Globus pallidus (tissue), 1 donor: ENCODE measurements at places on chromosomes 1 and 21.

DNA sequence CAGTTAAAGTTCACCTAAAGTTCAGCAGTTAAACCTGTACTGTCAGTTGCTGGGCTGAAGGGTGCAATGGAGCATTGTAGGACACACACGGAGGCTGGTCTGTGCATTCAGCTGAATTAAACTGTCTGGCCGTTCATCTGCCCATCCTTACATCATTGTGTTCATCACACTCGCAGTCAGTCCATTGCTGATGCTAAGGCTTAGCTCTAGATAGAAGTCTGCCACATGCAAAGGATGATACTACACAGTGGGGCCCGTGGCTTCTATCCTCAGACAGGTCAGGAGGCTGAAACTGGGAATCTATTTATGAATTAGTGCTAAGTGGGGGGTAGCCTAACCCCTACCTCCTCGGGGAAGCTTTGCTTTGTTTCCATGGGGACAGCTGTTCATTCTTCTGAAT lies 60.4 kb downstream of the CNIH3 start:
- DNase-seq: no peak

DNA sequence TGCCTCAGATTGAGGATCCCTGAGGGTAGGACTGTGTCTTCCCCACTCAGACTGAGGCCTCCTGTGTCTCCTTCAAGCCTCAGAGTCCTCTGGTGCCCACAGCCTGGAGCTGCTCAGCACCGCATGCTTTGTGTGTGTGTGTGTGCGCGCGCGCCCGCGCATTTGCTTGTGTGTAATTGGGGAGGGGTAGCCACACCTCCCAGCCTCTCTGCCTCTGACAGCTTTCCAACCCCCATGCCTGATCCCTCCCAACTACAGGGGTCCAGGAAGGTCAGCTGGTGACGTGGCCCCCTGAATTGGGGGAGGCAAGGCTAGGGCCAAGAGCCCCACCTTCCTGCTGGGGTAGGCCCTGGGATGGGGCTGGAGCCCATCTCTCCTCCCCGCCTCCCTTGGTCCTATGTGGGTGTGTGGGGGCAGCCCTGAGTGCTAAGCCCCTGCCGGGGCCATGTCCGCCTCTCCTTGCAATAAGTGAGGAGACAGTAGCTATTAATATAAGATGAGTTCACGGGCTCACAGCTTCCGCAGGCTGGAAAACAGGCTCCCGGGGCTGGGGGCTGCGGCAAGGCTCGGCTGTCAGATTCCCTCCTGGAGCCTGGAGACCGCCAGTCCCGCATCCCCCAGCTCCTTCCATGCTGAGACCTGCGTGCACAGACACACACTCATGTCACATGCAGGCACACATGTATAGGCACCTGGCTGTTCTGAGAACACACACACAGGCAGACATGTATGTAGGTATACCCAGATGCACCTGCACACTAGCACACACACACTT lies 7.0 kb downstream of the GPR3 start:
- DNase-seq: no peak

DNA sequence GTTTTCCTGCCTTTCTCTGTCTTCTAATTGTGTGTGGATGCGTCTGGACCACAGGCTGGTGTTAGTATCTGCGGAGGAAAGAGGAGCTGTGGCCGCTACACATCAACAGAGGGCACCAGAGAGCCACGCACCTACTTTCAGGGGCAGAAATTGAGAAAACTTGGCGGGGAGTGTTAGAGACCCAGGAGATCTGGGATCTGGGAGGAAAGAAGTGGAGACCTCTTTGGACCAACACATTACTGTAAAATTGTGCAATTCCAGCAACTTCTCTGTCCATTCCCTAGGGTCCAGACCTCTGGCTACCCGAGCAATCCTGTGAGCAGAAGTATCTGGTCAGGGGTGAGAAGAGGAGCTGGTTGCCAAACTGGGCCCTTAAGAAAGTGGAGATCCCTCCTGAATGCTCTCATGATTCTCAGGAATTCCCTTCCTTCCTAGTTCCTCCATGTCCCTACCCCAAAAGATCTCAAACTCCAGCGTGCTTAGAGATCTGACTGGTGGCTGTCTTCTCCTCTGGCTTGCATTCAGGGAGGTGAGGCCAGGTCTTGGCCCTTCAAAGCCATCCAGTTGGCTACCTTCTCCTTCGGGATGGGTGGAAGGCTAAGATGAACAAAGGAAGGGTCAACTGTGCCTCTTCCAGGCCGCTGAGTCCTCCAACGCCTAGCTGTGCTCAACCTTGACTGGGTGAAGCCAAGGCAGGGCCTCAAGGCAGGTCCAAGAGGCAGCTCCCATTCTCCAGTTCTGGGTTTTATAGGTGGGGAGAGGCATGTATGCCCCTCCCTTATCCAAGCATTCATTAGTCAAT lies 1.2 kb upstream of the KIRREL1 start:
- DNase-seq: peak; percentile 47

- no peak for DNase-seq
Observed at GRCh38 chr1:27632387-27633297, 2.3 kb downstream of the FGR start.

DNA sequence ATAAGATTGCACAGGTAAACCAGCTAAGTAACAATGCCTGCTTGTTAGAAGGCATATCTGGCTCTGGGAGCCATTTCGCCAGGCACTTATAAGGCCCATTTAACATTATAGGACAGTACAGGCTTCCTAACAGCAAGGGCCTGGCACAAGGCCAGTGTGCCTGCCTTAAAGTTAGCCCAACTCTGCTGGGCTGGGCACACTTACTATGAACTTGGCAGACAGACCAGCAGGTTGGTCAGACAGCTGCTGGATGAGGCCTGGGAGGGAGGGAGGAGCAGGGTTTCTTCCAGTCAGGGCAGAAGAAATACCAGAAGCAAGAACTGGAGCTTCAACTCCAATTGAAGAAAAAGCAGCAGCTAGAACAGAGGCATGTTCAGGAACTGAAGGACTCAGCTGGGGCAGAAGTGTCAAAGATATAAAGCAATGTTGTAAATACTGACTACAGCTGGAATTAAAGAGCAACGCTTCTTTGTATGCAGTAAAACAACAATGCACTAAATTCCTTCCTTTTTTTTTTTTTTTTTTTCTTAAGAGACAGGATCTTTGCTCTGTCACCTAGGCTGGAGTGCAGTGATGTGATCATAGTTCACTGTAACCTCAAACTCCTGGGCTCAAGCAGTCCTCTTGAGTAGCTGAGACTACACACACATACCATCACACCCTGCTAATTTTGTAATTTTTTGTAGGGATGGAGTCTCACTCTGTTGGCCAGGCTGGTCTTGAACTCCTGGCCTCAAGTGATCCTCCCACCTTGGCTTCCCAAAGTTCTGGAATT lies 4.9 kb downstream of the CACHD1 start:
- DNase-seq: peak; percentile 38

- DNase-seq: no peak
Observed at GRCh38 chr1:23556635-23557470, 2.4 kb downstream of the ID3 start.

GRCh38 chr1:241964550-241965282 lies 7.1 kb downstream of the BECN2 start:
- DNase-seq: no peak
